ENCODE measurements at places on chromosomes 7 and 10.

- DNase-seq = no peak
Observed at GRCh38 chr10:120634659-120635058, 177.6 kb downstream of the PLPP4 start.

GRCh38 chr10:70691611-70692010 lies 19.3 kb downstream of the ADAMTS14 start:
- no peak for DNase-seq

DNA sequence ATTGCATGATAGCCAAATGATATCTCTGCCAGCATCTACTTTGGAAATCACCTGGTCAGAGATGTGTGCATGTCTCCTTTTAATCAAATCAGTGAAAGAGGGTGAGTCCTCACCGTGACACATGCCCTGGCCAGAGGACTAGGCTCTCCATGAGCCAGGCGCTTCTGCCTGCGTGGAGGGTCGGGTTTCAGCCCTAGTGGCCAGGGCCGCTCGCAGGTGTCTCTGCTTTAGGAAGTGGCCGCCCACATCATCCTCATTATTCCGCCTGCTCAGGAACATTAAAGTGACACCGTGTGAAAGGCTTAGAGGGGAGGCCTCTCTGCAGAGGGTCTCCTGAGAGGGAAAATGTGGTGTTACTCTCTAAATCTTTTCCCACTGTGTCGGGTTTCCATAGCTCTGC lies 173.6 kb upstream of the PRKCQ start:
- no peak for DNase-seq

DNA sequence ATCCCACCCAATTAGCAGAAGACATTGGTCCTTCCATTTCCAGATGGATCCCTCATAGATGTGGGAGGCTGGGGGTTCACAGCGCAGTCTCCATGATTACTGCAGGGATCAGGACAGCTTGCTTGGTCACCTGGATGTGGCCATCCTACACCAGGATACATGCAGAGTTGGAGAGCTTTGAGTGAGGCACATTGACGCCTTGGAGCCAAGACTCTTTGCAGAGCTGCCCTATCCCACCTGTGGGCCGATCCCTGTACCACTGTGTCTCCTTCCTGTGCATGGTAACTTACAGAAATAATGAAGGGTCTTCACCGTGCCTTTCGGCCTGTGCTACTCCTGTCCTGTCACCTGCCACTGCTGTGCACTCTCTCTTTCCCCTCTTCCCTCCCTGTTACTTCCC lies 444.8 kb downstream of the GLRX3 start:
- DNase-seq = no peak

DNA sequence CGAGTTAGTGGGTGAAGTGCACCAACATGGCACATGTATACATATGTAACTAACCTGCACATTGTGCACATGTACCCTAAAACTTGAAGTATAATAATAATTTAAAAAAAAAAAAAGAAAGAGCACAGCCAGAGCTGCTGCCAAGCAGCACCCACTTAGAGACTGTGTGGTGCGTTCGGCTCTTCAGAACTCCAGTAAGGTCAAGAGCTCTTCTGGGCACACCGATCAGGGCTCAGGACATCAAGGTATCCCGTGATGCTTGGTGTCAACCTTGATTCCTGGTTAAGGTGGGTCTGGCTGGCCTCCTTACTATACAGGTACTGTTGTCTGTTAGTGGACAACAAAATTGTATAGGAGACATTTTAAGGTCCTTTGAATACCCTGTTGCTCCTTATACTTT lies 385.7 kb upstream of the AKR1E2 start:
- no peak for DNase-seq

DNA sequence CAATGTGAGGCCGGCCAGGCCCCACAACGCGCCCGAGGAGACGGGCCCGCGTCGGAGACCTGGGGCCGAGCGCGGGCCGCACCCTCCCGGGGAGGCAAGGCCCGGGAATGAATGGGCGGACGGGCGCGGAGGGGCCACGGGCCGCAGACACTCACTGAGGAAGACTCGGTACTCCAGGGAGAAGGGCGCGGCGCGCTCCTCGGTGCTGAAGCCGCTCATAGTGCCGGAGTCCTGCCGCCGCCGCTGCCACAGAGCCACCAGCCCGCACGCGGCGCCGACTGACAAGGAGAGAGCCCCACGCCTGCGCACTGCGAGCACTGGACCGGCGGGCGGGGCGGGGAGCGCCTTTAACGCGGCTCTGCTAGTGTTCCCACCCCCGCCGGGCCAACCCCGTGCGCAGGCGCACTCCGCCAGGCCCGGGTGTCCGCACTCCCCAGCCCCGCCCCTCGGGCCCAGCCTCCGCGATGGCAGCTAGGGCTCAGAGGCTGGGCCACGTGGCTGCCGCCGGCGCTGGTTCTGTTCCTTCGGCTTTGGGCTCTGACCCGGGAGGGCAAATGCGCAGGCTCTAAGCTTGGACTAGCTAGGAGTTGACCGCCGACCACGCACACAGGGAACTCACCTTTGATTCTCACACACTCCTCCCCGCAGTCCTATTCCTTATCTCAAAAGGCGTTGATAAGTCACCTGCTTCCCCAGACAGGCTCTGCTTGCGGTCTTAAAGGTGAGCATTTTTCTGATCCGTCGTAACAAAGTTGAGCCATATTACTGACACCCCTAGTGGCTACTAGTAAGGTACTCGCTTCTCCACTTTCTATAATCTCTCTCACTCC lies at the start of gene PPA1:
Gene PPA1, minus strand, starts transcription at position 321 of the 830 bp plus-strand sequence. Its CDS starts 102 bp downstream, at position 219.
- peak; percentile 100 for DNase-seq

- DNase-seq = no peak
Observed at GRCh38 chr10:132876131-132876860, 66.1 kb downstream of the CFAP46 start.

DNA sequence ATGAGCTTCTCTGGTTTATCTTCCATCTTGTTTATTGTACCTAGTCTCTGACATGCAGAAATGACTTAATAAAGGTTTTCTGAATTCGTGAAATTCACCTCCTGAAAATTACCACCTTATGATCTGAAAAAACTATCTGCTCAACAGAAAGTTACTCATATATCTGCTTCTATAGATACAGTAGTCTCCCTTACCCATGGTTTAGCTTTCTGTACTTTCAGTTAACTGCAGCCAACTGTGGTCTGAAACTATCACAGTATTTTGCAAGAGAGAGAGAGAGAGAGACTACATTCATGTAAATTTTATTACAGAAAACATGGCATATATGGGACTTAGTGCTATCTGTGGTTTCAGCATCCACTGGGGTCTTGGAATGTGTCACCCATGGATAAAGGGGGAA lies 909.0 kb upstream of the C7orf33 start:
- no peak for DNase-seq

GRCh38 chr7:4256286-4256685 lies 425.8 kb upstream of the FOXK1 start:
- no peak for DNase-seq

- no peak for DNase-seq
Observed at GRCh38 chr10:90988802-90989201, 67.9 kb upstream of the ANKRD1 start.

DNA sequence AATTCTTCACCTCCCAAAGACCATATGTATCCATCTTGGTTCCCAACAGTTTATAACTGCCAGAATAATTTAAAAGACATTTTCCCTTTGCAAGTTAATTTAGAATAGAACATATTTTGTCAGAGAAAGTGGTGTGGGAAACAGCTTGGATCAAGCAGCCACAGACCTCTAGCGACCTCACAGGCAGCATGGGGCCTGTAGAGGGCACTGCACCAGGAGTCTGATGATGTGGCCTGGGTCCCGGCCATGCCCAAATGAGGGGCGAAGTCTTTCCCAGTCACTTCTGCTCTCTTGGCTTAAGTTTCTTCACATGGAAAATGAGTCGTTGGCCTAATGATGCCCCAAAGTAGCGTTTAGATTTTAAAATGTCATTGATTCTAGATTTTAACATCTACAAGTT lies 243.2 kb downstream of the SDK1 start:
- DNase-seq = no peak

DNA sequence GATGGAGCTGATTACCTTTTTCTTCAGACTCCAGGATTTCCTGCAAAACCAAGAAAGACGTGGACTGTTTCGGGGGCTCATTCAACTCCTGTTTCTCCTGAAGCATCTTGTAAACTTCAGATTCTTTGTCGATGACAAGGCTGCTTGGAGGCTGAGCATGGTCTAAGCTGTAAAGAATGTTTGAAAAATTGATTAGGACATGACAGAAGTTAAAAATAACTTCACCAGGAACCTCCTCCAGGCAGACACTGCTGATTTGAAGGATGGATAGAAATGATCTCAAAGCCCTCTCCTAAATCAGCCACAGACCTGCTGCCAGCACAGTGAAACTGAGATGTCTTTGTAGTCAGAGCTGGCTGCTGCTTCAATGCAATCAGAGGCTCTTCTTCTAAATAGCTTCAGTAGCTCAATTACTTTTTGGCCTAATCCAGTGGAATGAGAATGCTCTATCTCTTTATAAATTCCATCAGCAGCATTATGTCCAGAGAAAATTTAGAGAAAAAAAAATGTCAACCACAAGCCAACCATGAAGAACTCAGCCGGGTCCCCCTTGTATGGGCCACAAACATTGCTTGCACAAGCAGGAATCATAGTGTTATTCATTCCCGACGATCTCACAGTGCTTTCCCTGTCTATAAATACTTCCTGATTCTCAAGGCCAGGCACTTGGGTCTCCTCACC lies 43.5 kb downstream of the PDLIM1 start:
- DNase-seq = no peak

- DNase-seq = no peak
Observed at GRCh38 chr7:42924223-42924838, 7.6 kb downstream of the PSMA2 start.

- DNase-seq = peak; percentile 48
Observed at GRCh38 chr7:3897430-3898372, 596.6 kb downstream of the SDK1 start.

Measured in RWPE1 (cell line).